Cerebellar nuclear complex (tissue), 1 donor: ENCODE measurements at places on chromosomes 11 and 22.

DNA sequence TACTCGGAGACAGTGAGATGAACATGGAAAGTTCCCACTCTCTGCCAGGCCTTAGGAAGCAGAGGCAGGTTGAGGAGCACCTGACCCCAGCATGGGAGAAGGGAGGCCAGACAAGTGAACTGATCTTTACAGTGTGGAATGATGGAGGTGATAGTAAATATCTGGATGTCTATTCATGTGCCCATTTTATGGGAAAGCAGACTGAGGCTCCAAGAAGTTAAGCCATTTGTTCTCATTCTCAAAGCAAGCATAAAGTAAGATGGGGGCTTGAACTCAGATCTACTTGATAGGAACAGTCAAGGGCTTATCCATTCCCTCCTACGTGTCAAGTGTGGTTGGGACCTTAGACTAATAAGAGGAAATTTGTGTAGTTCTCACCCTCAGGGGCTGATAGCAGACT is 461.5 kb downstream of the MN1 start:
- no peak for DNase-seq

GRCh38 chr11:121032546-121032945 is 8.6 kb downstream of the TBCEL start:
- no peak for DNase-seq

GRCh38 chr11:45896422-45896984 is 10.6 kb downstream of the FREY1 start:
- no peak for DNase-seq

DNA sequence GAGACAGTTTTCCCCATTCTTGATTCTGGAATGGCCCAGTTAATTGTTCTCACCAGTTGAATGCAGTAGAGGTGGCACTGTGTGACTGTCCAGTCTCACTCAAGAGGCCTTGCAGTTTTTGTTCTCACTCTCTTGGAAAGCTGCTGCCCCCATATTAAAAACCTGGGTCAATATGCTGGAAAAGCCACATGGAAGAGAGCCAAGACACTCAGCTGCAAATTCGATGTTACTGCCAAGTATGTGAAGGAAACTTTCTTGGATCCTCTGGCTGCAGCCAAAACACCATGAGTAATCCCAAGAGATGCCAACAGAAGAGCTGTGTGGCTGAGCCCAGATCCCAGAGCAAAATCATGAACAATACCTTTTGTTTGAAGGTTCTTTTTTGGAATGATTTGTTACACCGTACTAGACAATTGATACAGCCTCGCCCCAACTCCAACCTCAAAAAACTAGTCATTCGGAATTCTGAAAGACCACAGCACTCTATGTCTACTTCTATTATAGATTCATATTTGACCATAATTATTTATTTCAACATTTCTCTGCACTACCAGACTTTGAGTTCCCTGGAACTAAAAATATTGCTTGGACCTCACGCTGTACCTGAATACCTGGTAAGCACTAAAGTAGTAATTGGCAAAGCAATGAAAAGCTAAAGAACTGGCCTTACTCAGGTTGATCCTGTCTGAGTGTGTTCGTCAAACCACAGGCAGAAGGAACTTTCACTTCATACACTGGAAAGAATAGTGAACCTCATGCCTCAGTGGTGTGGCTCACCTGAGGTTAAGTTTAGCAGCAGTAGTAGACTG is 378.8 kb downstream of the ETS1 start:
- no peak for DNase-seq

GRCh38 chr22:42887523-42888507 is 30.7 kb upstream of the ARFGAP3 start:
- DNase-seq = no peak

DNA sequence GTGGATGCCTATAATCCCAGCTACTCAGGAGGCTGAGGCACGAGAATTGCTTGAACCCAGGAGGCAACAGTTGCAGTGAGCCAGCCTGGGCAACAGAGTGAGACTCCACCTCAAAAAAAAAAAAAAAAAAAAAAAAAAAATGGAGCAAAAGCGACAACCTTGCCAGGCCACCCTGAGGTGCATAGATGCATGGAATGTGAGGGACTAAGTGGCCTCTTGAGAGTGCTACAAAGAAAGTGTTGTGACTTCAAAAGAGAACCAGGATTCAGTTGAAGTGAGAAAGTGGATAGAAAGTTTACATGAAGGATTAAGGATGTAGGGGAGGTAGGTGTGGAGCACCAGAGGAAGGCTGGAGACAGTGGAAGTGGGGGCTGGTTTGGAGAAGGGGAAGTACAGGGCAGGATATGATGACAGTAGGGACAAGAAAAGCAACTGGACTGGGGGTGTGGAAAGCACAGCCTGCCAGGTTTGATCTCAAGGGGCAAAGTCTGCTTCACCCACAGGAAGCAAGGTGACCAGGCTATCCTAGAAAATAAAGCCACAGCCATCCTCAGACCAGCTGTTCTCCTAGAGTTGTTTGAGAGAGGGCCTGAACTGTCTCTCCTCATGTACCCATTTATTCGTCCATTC is 36.0 kb upstream of the OLFML1 start:
- no peak for DNase-seq

DNA sequence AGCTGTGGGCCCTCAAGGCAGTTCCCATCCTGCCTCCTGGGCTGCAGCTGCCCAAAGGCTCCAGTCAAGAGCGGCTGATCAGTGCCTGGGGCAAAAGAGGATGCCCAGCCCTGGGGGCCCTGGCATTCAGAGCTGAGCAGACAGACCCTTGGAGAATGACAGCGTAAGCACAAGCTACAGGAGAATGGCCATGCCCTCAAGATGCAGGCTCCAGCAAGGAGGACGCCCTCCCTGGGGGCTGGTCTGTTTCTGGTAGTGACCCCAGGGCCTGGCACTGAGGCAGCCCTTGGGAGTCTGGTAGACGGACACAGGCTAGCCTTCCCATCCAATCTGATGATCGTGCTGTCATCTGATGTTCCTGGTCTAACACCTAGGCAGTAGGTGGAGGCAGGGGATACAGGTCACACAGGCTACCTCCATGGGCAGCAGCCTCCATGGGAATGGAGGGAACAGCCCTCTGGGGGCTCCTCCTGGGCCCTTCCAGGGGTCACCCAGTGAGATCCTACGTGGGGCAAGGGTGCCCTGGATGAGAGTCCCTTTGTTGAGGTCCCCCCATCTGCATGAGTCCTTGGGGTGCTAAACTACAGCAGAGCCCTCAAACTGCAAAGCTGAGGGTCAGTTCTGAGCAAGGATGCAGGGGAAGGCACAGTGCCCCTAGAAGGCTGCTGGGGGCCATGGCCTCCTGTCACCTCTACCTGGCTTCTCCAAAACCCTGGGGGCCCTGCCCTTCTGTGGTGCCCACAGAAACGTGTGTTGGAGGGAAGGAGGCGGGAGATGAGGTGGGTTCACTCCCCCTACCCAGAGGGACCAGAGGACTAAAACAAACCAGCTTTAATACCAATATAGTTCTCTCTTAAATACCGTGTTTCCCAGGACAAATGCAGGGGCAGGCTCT is 10.2 kb upstream of the SF1 start:
- no peak for DNase-seq

GRCh38 chr11:73029403-73029802 is 112.7 kb downstream of the FCHSD2 start:
- DNase-seq = no peak

DNA sequence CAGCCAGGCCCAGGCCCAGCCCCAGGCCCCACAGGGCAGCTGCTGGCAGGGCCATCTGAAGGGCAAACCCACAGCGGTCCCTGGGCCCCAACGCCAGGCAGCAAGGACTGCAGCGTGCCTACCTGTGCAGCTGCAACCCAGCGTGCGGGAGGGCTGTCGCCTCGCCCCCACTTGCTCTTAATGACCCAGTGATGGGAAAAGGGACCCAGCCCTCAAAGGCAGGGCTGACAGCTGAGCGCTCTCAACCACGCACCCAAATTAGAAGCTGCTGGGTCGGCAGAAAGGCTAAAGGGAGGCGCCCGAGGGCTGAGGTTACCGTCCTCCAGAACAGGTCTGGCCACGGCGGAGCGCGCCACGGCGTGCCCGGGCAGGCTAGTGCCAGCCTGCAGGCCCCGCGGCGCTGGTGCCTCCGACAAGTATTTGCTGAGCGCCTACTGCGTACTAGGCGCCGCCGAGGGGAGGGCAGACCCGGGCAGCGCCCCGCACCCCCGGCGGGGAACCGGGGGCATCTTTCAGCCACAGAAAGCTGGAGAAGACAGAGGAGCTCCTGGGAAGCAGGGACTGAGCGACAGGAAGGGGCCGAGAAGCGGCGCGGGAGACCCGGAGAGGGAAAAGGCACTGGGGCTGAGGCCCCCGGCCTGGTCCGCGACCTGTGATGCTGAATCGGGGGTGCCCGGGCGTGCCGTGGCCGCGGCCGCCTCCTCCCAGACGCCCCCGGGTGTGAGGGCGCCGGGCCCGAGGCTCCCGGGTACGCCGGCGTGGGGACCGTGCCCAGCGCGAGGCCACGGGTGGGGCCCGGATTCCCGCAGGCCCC is 773 bp downstream of the HRAS start:
- no peak for DNase-seq
